ENCODE measurements at places on chromosomes 12 and 14. TPM values are rescaled to one million over a fixed set of nuclear protein-coding genes. Genes with fewer than 3 reads are reported as not detected.

MDM2 gene
- total RNA-seq, result 162 TPM

IL22 gene
- not detected for total RNA-seq

ETFRF1 gene
- 10.4 TPM for total RNA-seq

CAPZA3 gene
- total RNA-seq, result not detected

C12orf50 gene
- 0.10 TPM for total RNA-seq

GPR65 gene
- 20.4 TPM for total RNA-seq

PDE3A gene
- not detected for total RNA-seq

TOX4 gene
- 91.0 TPM for total RNA-seq

DTX3 gene
- 22.1 TPM for total RNA-seq

PIWIL1 gene
- not detected for total RNA-seq

LRP1-AS gene
- total RNA-seq, result not detected

KRT4 gene
- not detected for total RNA-seq

ADAM20 gene
- 0.33 TPM for total RNA-seq

RTN1 gene
- total RNA-seq, result not detected

MYF6 gene
- not detected for total RNA-seq

SMOC1 gene
- total RNA-seq, result not detected

TRIM9 gene
- total RNA-seq, result 0.34 TPM

CELA1 gene
- 0.23 TPM for total RNA-seq

C12orf54 gene
- not detected for total RNA-seq

SYNDIG1L gene
- not detected for total RNA-seq

C14orf39 gene
- total RNA-seq, result not detected

B4GALNT1 gene
- 0.33 TPM for total RNA-seq

ADAM21 gene
- total RNA-seq, result not detected

PTPRR gene
- total RNA-seq, result not detected

C1QL4 gene
- not detected for total RNA-seq

DHRS2 gene
- total RNA-seq, result 0.24 TPM

CCDC197 gene
- total RNA-seq, result not detected

MARS1 gene
- 192 TPM for total RNA-seq

SSTR1 gene
- not detected for total RNA-seq

VPS33A gene
- 25.9 TPM for total RNA-seq

DEPDC4 gene
- total RNA-seq, result 2.6 TPM

VEZT gene
- 37.1 TPM for total RNA-seq

TEX52 gene
- not detected for total RNA-seq

BLOC1S1 gene
- 145 TPM for total RNA-seq

FGF23 gene
- total RNA-seq, result not detected

TAS2R20 gene
- 1.4 TPM for total RNA-seq

CLEC14A gene
- total RNA-seq, result not detected

KCNK10 gene
- total RNA-seq, result not detected

SLC25A21 gene
- total RNA-seq, result not detected

ART4 gene
- total RNA-seq, result not detected

A2M gene
- not detected for total RNA-seq

STAC3 gene
- 3.5 TPM for total RNA-seq

RHOJ gene
- total RNA-seq, result not detected

TSPAN9 gene
- 0.07 TPM for total RNA-seq

ACRBP gene
- 1.6 TPM for total RNA-seq

EMP1 gene
- 35.6 TPM for total RNA-seq

HAL gene
- total RNA-seq, result 0.33 TPM

FAIM2 gene
- total RNA-seq, result 0.05 TPM

SYNE2 gene
- 175 TPM for total RNA-seq

AKAP3 gene
- total RNA-seq, result 1.8 TPM

DPY19L2 gene
- 0.33 TPM for total RNA-seq

NEUROD4 gene
- total RNA-seq, result not detected

OXA1L gene
- total RNA-seq, result 140 TPM

IGFBP6 gene
- not detected for total RNA-seq

ESRRB gene
- 0.10 TPM for total RNA-seq

RPAP3 gene
- total RNA-seq, result 38.6 TPM

IFI27 gene
- 3.4 TPM for total RNA-seq

All from activated naive CD4-positive, alpha-beta T cell treated with anti-CD3 and anti-CD28 coated beads, Interleukin-2, amount 10 ng/mL, durations not matched to agents 5 hours and 36 hours (primary cell).